ENCODE measurements at places on chromosomes 11 and 22. TPM values are rescaled to one million over a fixed set of nuclear protein-coding genes. Genes with fewer than 3 reads are reported as not detected.

APOL2 gene
- total RNA-seq = 128 TPM

PATE4 gene
- not detected for total RNA-seq

MAPK8IP2 gene
- 0.17 TPM for total RNA-seq

POU2AF1 gene
- 9.1 TPM for total RNA-seq

TNNT3 gene
- total RNA-seq = 6.1 TPM

RAB30 gene
- total RNA-seq = 7.2 TPM

KRTAP5-9 gene
- total RNA-seq = 0.24 TPM

Data from T-helper 1 cell treated with Interleukin-12 subunit alpha and Interleukin-12 subunit beta and Interleukin-4 antibody, amounts not matched to agents 30 ng/mL and 1 ng/mL, for 36 hours (primary cell).